ENCODE measurements at places on chromosomes 12 and 14.

DNA sequence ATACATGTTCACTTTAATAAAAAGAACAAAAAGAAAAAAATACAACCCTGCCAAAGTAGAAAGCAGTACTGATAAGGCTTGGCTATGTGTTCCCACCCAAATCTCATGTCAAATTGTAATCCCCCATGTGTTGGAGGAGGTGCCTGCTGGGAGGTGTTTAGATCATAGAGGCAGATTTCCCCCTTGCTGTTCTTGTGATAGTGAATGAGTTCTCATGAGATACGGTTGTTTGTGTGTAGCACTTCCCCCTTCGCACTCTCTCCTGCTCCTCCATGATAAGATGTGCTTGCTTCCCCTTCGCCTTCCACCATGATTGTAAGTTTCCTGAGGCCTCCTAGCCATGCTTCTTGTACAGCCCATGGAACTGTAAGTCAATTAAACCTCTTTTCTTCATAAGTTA, 59.9 kb downstream of the USP15 start:
- DNase-seq = no peak

DNA sequence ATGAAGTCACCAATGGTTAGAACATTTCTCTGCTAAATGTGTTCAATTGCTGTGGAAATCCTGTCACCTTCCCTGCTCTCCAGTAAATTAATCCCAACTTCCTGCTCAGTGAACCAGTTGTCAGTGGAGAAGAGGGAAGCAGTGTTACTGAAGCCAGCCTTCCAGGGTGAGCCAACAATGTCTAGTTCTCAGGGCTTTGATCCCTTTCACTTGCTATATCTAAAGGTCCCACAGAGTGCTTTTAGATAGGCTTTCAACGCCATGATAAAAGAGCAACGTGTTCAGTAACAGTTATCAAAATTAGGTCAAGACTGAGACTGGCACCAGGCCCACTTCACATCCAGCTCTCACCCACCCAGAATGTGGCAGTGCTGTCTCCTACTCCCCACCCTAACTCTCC, 139.7 kb downstream of the KCNH5 start:
- no peak for DNase-seq

DNA sequence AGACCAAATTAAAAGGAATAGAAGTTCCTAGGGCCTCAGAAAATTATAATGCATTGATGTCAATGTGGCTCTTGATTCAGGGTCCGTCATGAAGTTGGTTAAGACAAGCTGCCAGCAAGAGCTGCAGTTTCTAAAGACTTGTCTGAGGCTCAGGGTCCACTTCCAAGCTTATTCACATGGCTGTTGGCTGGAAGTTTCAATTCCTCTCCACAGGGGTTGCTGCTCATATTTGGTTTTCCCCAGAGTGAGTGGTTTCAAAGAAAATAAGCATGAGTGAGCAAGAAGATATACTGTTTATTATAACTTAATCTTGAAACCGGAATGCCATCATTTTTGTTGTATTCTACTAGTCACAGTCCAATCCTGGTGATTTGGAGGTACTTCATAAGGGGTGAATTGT, 1247.4 kb downstream of the LRFN5 start:
- no peak for DNase-seq

GRCh38 chr12:48334808-48335207, 15.9 kb downstream of the ZNF641 start:
- no peak for DNase-seq

- DNase-seq = no peak
These were observed 53.5 kb downstream of the ADGRD1 start for GRCh38 chr12:131007031-131007739.

DNA sequence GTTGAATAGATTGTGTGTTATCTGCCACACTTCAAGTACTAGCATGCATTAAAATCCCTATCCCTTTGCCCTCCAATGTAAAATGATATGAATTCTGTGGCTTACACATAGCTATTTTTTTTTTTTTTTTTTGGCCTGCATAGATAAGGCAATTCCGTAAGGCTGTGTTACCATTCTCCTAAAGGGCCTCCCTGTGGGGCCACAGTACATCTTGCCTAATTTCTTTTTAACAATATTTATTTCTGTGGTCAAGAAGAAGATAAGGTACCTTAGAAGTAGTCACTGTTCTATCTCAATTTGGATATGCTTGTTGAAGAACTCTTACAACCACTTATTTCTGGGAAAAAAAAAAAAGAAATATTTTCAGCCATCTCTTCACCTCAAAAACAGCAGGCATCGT, 19.8 kb downstream of the FLRT2 start:
- DNase-seq = no peak

GRCh38 chr12:114710151-114710550, 26.2 kb upstream of the TBX3 start:
- no peak for DNase-seq

GRCh38 chr14:67186172-67186768, 3.0 kb upstream of the GARIN2 start:
- no peak for DNase-seq

DNA sequence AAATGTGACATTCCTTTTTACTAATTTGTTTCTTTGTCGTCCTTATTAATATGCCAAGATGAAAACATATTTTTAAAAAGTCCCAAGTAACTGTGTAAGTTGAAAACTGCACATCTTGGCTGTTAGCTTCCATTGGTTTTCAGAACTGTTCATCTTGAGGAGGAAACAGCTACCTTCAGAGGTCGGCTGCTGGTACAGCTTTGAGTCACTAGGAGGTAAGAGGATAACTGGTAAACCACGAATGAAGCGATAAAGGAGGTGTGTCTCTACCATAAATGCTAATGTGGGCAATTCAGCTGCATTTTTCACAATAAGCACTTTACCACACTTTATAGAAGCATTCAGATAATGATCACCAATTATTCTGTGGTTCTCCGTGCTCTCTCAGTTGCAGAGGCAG, 137.5 kb upstream of the KRAS start:
- no peak for DNase-seq

GRCh38 chr12:124365726-124366430, 71.0 kb downstream of the RFLNA start:
- DNase-seq = no peak

DNA sequence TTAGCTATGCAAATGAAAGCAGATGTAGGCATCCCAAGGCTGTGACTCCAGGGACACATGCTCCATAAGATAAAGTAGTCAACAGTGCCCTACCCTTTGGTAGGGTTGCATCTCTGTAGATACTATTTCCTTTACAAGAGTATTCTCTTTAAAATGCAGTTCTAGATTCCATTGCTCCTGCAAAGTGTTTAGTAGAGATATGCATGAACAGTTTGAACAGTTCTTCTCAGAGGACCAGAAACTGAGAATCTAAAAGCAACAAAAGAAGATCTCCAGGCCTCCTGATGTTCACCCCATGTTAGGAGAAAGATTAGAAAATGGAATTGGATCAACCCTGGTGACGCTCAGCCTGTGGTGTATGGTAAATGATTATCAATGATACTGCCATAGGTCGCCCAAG, 121.2 kb downstream of the KCNK10 start:
- DNase-seq = no peak

GRCh38 chr14:36700651-36701050, 39.0 kb downstream of the PAX9 start:
- no peak for DNase-seq

DNA sequence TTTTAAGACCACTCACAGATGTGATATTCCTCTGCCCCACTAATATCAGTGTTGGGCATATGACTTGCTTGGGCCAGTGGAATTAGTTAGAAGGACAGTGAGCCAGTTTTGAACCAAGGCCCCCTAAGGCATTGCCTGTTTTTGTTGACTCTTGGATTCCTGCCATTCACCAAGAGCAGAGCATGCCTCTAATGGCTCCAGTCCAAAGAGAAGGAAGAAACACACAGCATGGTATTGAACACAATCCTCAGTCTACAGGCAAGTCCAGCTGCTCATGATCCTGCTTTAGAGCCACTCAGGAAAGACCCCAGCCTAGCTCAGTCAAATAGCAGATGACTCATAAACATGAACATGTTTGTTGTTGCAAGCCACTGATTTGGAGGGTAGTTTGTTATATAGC, 1201.5 kb downstream of the BCL11B start:
- DNase-seq = no peak

GRCh38 chr14:24269910-24270536, 1.4 kb downstream of the RABGGTA start:
- DNase-seq = no peak

DNA sequence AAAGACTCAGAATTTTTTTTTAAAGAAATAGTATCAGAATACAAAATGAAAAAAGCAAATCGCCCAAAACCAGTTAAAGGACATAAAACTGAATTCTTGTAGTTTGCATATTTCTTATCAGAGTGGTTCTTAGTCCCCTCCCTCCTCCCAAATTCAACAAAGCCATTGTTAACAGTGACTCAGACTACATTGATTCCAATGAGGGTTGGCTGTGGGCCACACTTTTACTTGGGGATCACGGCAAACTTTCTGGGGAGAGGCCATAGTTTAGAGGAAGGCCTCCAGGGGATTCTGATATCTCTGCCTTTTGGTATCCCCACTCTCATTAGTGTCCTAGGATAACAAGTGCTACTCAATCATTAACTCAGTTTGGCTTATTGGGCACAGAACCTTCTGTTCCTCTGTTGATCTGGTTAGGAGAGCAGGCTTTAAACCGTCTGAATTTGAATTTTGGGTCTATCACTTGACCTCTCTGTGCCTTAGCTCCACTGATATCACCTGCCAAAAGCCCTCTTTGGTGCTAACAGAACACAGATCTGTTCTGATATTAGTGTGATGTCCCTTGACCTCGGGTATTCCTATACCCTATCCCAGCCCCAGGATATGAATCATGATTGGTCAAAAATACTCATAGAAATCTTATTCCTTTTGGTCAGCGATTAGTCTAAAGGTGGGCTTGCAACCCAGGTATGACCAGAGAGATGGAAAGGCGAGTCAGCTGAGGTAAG, 45.2 kb upstream of the APPL2 start:
- DNase-seq = no peak

GRCh38 chr12:12810553-12811021, 2.6 kb upstream of the DDX47 start:
- DNase-seq = no peak

DNA sequence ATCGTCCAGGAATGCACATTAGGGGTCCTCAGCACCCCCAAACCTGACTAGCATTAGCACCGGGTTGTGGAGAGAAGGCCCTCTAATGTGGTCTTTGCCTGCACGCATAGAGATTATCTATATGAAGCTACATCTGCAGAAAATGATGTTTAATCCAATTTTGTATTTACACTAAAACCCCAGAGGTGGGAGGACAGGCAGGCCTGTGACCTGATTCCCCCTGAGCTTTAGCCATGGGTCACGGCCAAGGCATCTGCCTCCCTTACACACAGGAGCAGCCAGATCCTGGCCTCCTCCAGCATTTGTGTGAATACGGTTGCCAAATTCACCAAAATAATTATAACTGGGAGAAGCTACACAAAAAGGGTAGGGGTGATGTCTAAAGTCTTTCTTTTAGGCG, 7.0 kb downstream of the APOLD1 start:
- peak; percentile 52 for DNase-seq

- peak; percentile 29 for DNase-seq
These were observed 6.9 kb upstream of the ADCY6 start for GRCh38 chr12:48795550-48796455.
